ENCODE measurements at places on chromosomes 13 and 19.

GRCh38 chr13:110319774-110320509 lies 12.9 kb downstream of the COL4A2 start:
- no peak for DNase-seq

DNA sequence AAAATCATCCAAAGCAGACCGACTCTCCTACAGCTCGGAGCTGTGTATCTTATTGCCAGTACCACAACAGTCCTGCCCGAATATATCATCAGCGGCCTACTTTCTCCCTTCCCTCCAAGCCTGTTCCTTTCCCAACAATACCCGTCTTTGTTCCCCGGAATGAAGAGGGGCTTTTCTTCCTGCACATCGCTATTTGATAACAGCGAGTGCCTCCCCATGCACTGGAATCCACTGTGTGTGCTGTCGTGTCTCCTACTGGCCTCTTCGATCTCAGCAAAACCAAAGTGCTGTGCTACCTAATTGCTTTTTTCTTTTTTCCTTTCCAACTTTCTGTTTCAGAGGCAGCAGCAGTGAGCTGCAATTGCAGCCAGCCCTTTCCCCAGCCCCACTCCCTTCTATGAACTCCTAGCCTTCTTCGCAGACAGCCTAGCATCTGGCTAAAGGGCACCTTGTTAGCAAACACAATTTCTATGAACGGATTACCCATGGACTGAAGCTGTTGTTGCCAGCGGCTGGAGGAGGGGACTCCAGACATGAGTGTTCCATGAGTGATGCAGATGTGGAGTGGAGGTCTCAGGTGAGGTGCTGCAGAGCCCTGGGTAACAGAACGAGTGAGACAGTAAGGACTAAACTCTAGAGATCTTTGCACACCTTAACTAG lies 43.4 kb downstream of the EFNB2 start:
- no peak for DNase-seq

DNA sequence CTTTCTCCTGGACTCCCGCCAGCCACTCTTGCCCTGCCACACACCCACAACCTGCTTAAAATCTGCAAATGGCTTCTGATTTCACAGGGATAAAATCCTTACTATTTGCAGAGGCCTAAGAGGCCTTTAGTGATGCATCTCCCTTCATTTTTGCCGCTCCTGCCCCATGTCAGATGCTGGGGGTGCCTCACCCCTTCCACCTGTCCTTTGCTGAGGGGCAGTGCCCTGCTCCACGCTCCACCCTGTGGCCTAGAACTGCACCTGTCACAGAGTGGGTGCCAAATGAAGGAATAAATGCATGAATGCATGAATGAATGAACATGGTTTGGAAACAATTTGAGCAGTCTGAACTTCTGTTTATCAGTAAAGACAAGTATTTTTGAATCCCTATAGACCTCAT lies 34.1 kb upstream of the UQCRFS1 start:
- no peak for DNase-seq

DNA sequence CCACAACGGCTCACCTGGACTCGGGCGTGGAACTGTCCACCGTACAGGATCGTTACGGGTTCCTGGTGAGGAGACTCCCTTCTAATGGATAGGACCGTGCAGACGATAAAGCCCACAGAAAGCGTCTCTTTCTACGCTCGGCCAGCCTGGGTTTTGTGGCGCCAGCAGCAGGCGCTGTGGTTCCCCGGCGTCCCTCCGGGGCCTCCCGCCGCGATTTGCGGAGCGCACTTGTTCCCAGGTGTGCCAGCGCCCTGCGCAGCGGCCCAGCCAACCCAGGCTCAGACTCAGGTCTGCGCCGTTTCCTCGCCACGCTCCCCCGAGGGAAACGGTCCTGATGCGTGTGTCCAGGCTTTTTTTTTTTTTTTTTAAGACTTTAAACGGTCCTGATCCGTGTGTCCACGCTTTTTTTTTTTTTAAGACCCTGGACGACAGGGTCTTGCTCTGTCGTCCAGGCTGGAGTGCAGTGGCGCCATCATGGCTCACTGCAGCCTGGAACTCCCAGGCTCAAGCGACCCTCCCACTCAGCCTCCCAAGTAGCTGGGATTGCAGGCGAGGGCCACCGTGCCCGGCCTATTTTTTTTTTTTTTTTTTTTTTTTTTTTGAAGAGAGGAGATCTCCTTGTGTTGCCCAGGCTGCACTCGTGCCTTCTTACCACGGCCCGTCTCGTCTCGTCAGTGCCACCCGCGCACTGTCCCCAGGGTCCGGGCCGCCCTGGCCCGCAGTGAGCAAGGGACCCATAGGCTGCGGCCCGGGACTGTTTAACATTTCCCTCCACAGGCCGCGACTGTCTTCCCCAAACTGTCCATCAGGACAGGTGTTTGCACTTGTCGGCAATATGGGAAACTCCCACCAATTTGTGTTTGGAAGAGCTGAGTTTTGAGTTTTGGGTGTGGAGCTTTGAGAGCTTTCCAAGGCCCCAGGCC lies 23.8 kb downstream of the GJA3 start:
- DNase-seq, result no peak

DNA sequence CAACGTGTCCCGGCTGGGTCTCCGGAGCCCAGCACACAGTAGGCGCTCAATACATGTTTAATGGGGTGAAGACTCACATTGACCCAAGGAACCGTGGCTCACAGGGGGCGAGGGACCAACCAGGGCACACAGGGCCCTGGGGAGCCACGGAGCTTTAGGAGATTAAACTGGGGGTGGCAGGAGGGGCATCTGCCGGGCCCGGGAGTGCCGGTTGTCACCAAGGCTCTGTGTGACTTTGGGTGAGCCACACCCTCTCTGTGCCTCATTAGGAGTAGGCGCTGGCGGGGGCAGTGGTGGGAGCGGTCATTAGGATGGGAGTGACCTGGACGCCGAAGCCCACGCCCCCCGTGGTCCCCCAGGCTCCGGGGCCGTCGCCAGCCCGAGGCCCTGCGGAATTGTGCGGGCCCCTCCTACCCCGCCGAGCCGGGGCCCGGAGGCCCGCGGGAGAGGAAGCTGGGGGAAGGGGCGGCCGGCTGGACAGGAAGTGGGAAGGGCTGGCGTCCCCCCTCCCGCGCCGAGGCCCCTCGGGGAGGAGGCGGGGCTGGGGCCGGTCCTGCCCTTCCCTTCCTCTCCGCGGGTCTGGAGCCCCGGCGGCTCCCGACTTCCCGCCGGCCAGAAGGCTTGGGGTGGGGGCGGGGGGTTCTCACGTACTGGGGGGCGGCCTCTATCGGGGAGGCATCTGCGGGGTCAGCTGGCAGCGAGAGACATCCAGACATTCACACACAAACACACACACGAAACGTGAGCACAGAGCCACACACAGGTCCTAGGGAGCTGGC lies 1.8 kb upstream of the SSBP4 start:
- DNase-seq, result peak; percentile 90

DNA sequence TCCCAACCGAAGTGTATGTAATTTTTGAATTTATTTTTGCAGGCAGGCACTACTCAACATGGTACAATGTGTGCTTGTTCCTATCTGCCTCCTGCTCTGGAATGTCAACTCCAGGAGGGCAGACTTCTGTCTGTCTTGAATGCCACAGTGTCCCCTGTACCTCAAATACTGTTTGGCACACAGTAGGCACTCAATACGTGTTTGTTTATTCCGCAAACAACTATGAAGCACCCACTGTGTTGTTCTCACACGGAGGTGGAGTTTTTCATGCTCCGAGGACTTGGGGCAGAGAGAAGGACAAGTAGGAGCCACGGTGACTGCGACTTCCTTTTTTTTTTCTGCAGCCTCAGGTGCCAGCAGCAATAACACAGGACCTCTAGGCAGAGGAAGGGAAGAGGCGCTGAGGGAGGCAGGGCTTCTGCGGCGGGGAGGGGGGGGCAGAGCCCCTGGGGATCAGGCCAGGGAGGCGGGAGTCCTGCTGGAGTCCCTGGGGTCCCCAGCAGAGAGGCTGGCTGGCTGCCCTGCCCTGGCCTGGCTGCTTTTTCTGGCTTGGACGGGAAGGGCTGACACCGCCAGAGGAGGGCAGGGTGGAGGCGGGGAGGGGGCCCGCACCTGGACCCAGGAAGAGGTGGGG lies 29.3 kb upstream of the TNFAIP8L1 start:
- peak; percentile 67 for DNase-seq

- no peak for DNase-seq
Measured at GRCh38 chr19:29040951-29041350, 172.0 kb downstream of the UQCRFS1 start.

All from SJCRH30 (cell line).